ENCODE measurements at places on chromosomes 2 and 18. TPM values are rescaled to one million over a fixed set of nuclear protein-coding genes. Genes with fewer than 3 reads are reported as not detected.

Gene TMEM178A
- polyA plus RNA-seq, result 0.53 TPM

Gene NAGK
- 356 TPM for polyA plus RNA-seq

Gene EFHD1
- polyA plus RNA-seq, result 1.3 TPM

Gene ASNSD1
- polyA plus RNA-seq, result 18.5 TPM

Gene GDF7
- polyA plus RNA-seq, result 0.56 TPM

Gene EML6
- 0.88 TPM for polyA plus RNA-seq

Gene ZNF804A
- polyA plus RNA-seq, result 0.01 TPM

Gene DNER
- polyA plus RNA-seq, result 0.24 TPM

Gene IGFBP2
- polyA plus RNA-seq, result 138 TPM

Gene NT5C1B
- not detected for polyA plus RNA-seq

Gene PMAIP1
- polyA plus RNA-seq, result 14.4 TPM

Gene KCNE4
- 0.64 TPM for polyA plus RNA-seq

Gene GPR45
- not detected for polyA plus RNA-seq

Gene ONECUT2
- under 0.01 TPM for polyA plus RNA-seq

Gene LRRC30
- polyA plus RNA-seq, result not detected

Gene RPL37A
- 2,435 TPM for polyA plus RNA-seq

Gene EPAS1
- polyA plus RNA-seq, result 47.4 TPM

Gene CFC1
- not detected for polyA plus RNA-seq

Gene FKBP7
- polyA plus RNA-seq, result 1.5 TPM

Gene MBD2
- 55.0 TPM for polyA plus RNA-seq

Gene CNRIP1
- polyA plus RNA-seq, result 3.8 TPM

Gene SETBP1
- 1.6 TPM for polyA plus RNA-seq

Gene EVX2
- not detected for polyA plus RNA-seq

Gene GATA6
- 0.35 TPM for polyA plus RNA-seq

Gene VWC2L
- not detected for polyA plus RNA-seq

Gene SERPINB11
- polyA plus RNA-seq, result 11.7 TPM

Gene C2orf92
- 1.8 TPM for polyA plus RNA-seq

Gene PPP1R1C
- polyA plus RNA-seq, result 1.1 TPM

Gene CRYBA2
- polyA plus RNA-seq, result 0.47 TPM

Gene DSG1
- polyA plus RNA-seq, result 8.9 TPM

Gene CFAP210
- polyA plus RNA-seq, result 0.08 TPM

Gene TMEM169
- 0.04 TPM for polyA plus RNA-seq

Gene EGR4
- not detected for polyA plus RNA-seq

Gene ESCO1
- 8.9 TPM for polyA plus RNA-seq

Gene ANKRD23
- 1.2 TPM for polyA plus RNA-seq

Gene POTEF
- not detected for polyA plus RNA-seq

Gene HOXD12
- polyA plus RNA-seq, result not detected

Gene AQP12B
- polyA plus RNA-seq, result not detected

Gene SOWAHC
- polyA plus RNA-seq, result 23.3 TPM

Gene CBLN2
- polyA plus RNA-seq, result not detected

Gene LYG1
- polyA plus RNA-seq, result 3.1 TPM

Gene CHAC2
- polyA plus RNA-seq, result 6.2 TPM

All from esophagus (tissue), 2 donors.